Activated naive CD4-positive, alpha-beta T cell treated with anti-CD3 and anti-CD28 coated beads for 36 hours (primary cell): ENCODE measurements at places on chromosomes 2 and 18.

DNA sequence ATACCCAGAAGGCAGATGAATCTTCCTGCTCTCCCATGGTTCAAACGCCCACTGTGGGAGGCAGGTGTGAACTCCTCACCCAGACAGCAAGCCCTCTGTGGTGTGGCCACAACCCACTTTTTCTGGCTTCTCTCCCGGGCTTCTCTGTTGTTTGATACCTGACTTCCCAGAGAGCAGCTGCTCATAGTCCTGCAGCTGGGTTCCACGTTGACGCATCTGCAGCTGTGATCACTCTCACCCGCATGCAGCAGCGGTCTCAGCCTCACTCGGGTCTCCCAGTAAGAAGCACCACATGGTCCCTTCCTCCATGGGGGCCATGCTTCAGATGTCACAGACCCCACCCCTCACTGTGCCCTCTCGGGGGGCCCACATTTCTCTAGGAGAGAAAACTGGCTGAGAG is 3.5 kb downstream of the ASPRV1 start:
- DNase-seq: no peak

GRCh38 chr2:75022516-75022915 is 64.1 kb downstream of the POLE4 start:
- DNase-seq: no peak

DNA sequence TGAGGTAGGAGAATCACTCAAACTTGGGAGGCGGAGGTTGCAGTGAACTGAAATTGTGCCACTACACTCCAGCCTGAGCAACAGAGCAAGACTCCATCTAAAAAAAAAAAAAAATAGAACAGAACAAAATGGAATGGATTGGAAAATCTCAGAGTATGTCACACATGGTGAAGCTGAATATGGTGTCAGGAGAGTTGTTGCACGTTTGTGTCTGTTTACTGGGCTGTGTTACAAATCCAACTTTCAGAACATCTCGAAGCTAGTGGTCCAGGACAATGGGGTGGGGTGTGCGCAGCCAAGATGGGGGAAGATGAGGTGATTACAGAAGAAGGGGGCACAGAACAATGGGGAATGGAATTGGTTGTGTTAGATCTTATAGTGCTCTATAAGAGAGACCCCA is 17.6 kb downstream of the SAG start:
- no peak for DNase-seq

DNA sequence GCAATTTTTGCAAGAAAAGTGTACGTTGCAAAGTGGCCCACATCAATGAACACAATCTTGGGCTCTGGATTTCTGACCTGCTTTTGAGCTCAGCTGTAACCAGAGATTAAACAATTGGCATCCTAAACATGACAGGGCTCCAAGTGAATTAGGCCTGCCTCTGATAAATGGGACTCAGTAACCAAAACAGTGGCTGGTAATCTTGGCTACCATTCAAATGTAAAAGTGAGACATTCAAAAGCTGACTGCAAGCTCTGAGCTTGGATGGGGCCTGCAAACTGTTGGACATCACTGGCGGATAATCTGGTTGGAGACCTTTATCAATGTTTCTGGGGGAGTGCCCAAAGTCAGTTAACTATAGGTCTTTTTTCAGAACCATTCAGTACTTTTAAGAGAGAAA is 160.7 kb downstream of the RAB3GAP1 start:
- DNase-seq: no peak

DNA sequence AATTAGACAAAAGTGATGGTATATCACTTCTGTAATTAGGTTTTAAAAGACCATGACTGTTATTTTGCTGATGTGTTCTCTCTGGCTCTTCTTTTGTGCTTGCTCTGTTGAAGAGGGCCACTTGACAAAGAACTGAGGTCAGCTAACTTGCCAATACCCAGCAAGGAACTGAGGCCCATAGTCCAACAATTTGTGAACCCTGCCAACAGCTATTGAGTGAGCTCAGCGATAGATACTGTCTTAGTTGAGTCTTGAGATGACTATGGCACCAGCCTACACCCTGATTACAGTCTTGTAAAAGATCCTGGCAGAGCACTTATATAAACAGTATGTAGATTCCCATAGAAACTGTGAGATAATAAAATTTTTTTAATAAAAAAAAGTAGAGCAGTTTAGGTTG is 103.0 kb downstream of the BMPR2 start:
- no peak for DNase-seq
